ENCODE measurements at places on chromosomes 7 and 10.

GRCh38 chr7:117019287-117019686 lies 66.0 kb downstream of the ST7 start:
- DNase-seq: no peak

DNA sequence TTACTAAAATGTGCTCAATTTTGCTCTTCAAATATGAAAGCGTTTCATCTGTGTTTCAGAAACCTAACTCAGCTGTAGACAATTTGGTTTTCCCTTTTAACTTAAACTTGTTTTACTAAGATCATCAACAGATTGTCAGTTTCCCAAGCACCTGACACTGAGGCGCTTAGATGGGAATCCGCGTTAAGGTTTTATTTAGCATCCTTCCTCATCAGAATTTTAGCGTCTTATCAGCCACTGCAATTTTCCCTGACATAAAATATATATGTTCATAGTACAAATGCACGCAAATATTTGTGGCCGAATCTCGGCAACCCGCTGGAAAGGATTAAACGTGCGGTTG lies 1.2 kb downstream of the SGCE start:
- peak; percentile 70 for DNase-seq

- DNase-seq: no peak
These were observed 2.2 kb upstream of the PDK4 start for GRCh38 chr7:95598511-95598910.

DNA sequence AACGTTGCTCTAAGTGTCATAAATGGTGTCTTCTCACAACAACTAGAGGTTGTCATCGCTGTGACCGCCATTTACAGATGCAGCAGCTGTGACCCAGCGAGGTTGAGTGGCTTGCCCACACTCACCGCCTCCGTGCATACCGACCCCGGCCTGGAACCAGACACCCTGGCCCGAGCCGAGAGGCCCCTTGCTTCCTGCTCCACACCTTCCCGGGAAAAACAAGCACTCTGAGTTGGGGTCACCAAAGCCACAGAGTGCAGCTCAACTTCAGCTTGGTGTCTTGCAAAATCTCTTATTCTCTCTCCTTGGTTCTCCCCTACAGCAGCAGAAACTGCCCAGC lies 115.7 kb upstream of the PPP2R2D start:
- DNase-seq: no peak

- no peak for DNase-seq
These were observed 115.8 kb upstream of the CTBP2 start for GRCh38 chr10:125276133-125276532.

GRCh38 chr7:2180081-2180480 lies 52.7 kb downstream of the MAD1L1 start:
- no peak for DNase-seq

All from NCI-H748 treated with DMSO at 0.1 percent for 48 hours (cell line).